Foreskin melanocyte (primary cell): ENCODE measurements at places on chromosomes 3 and 15.
A peak's percentile ranks its signal among the peaks of the same experiment; 100 is the strongest.

DNA sequence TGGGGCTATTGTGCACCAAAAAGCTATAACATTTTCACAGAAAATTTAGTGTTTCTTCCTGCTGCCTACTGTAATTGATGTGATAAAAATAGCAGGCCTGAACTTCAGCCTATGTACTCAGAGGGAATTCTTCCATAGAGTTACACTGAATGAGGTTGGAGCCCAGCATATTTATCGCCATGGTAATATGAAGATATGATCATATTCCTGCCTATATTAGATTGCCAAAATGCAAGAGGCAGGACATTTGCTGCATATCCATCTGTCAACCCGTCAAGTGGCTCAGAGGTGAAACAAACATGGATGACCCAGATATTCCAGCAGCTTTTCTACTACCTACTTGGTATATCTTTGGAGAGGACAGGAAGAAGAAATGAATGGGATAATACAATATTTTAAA is 1150.6 kb downstream of the TBL1XR1 start:
- no peak for DNase-seq

DNA sequence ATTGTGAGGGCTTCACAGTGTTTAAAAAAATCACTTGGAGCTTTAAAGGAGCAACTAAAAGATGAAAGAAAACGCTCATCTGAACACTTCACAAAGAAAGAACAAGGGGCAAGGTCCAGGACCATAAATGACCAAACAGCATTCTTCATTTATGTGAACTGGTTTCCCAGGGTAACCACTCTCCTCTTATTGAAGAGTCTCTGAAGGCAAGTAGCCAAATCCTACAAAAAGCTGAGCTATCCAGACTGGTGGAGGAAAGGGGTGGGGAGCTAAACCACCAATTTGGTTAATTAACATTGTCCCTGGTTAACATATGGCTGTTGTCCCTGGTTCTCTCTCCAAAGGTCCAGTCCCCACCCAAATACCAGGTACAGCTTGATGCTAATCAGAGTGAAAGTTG is 58.1 kb downstream of the OSBPL10 start:
- no peak for DNase-seq

DNA sequence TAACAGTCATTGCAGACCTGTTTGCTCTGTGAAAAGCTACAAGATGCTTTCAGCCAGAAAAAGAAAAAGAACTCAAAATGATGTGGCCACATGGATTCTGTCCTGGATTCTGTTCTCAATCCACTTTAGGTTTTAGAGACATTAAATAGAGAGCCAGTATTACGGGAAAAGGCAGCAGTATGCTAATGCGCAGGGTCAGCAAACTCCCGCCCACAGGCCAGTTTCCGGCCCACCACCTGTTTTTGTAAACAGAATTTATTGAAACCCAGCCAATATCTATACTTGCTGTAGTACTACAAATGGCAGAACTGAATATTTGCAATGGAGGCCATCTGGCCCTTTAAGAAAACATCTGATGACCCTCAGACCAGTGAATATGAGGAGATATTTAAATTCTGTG is 416.1 kb downstream of the ERC2 start:
- no peak for DNase-seq

DNA sequence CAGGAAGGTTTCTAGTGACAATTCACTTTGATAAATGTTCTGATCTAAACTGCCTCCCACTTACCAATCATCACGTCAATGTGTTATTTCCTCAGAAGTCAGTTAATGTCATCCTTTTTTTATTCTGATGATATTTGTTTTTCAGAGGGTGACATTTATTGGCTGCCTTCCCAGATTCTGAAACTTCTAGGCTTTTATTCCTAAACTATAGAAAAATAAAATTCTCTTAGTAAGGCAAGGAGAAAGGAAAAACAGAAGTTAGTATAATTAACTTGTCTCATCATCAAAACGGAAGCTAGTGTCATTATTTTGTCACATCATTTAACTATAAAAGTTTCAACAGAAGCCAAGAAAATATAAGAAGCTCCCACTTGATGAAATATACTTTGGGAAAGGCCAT is 100.0 kb upstream of the C3orf80 start:
- DNase-seq = no peak

DNA sequence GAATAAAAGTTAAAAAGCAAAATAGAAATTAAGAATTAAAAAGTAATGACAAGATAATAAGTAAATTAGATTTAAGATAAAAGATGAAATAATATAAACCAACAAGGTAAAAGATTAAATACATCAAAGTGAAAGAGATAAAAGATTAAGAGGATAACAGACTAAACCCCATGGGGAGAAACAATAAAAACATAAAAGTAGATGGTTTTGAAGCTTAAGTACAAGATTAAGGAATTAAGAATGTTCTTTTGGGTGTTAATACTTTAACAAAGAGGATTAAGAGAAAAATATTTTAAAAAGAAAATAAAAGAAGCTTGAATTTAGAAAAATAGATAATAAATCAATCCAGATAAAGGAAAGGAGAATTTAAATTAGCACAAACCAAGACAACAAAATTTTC is 85.4 kb downstream of the SQOR start:
- no peak for DNase-seq

- no peak for DNase-seq
These were observed 32.6 kb downstream of the EHHADH start for GRCh38 chr3:185221203-185221602.

DNA sequence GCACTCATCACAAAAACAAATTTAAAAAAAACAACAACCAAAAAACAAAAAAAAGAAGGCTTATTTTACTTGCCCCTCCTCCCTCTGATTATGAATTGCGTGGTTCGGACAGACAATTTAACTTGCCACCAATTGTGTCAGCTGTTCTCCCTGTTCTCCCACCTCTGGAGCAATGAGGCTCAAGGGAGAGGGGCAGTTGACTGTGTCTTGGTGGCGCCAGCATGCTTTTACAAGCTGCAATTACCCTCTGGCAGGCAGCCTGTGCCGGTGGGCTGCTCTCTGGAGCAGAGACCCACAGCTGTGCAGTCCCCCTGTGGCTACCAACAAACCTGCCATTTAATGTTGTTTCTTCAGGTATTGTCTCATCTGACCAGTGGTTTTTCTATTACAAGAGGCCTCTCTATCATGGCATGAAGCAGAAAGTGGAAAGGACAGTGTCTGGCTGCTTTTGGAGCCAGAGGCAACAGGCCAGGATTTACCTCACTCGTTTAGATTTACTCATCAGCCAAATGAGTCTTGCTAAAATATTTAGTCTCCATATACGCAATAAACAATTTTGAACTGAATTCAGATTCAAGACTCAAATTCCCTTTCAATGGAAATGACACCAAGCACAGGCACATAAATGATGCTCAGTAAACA is 192.0 kb upstream of the TPRG1 start:
- no peak for DNase-seq

DNA sequence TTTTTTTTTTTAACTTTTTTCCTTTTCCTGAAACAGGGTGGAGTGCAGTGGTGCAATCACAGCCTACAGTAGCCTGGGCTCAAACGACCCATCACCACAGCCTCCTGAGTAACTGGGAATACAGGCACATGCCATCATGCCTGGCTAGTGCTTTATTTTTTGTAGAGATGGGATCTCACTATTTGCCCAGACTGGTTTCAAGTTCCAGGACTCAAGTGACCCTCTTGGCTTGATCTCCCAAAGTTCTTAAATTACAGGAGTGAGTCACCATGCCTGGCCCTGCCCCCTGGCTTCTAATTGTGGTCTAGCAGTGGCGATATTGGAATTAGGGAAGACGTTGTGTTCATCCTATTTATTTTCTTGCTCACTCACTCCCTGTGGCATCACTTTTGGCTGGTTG is 1138.4 kb downstream of the SI start:
- DNase-seq = no peak

DNA sequence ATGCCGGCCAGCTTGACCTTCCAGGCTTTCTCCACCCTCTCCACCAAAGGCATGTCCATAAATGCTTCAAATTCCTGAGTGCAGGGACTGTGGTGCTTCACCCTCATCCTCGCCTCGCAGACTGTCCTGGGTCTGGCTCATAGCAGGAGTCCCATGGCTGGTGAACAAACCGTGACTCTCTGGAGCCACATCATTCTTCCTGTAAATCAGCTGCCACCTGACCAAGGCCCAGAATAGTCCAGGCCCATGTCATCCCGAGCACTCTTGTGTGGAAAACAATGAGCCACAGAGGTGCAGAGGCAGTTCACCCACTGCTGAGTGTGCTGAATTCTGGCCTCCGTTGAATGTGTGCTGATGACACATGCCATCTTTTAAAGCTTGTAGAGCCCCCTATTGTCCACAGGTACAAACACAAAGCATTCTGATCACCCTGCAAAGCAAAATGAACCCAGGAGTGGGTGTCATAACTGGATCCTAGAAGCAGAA is 68.6 kb downstream of the ABHD5 start:
- DNase-seq = no peak

DNA sequence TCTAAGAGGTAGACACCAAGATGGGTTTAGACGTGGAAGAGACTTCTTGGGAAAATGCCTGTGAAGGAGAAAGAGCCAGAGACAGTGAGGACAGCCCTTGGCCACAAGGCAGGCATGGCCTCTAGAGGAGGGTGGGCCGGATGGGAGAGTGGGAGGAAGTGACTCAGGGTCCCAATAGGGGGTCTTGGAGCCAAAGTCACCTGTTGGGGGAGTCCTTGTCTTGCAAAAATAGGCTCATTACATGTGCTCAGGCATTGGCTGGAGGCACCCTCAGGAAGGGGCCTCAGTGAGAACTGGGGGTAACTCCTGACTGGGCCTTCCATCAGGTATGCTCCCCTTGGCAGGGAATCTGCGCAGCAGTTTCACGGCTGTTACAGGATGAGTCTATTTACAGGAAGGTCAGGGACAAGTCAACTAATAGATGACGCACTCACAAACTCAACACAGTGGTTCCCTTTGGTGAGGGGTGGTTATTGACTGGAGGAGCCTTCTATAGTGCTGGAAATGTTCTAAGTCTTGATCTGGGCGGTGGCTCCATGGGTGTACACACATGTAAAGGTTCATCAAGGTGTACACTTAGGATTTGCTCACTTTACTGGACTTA is 259.6 kb downstream of the XXYLT1 start:
- DNase-seq = no peak

GRCh38 chr3:47034868-47035489 is 55.5 kb downstream of the NBEAL2 start:
- no peak for DNase-seq

GRCh38 chr15:62887113-62887570 is 155.4 kb upstream of the TPM1 start:
- DNase-seq = no peak

GRCh38 chr3:31232055-31233025 is 300.4 kb upstream of the STT3B start:
- DNase-seq = no peak

DNA sequence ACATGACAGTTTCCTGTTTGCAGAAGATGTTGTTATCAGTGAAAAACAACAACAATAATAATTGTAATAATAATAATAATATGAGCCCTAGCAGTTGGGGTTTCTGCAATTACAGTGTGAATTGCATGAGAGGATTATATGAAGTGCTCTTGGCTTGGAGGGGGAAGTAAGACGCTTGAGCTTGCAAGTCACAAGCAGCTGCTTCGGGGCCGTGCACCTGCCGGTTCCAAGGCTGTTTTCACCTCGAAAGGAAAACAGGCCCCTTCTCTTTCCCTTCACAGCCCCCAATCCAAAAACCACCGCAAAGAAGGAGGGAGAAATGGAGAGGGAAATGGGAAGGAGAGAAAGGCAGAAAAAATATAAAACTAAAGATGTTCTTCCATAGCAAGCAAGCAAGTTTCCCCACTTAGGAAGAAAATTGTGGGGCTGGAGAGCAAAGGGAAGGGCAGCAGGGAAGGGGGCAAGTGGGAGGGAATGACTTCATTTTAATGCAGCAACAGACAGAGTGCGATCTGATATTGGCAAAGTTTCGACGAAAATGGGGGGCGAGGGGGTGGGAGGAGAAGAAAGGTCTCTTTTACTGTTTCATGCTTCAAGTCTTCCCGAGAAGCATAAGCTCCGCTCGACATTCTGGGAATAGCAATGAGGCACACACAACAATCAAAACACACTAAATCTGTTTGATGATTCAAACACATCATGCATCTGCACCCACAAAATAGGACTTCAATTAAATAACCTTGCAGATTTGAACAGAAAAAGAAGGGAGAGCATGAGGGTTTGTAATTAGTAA is 284.2 kb upstream of the ATP11B start:
- DNase-seq = no peak

GRCh38 chr3:57797701-57798487 is 41.8 kb downstream of the SLMAP start:
- no peak for DNase-seq

- peak; percentile 87 for DNase-seq
These were observed at the start of gene SLC25A26 for GRCh38 chr3:66220602-66221377. TSS of gene SLC25A26 (plus strand) at chr3:66221001. CDS start at chr3:66221095, 94 bp downstream.

DNA sequence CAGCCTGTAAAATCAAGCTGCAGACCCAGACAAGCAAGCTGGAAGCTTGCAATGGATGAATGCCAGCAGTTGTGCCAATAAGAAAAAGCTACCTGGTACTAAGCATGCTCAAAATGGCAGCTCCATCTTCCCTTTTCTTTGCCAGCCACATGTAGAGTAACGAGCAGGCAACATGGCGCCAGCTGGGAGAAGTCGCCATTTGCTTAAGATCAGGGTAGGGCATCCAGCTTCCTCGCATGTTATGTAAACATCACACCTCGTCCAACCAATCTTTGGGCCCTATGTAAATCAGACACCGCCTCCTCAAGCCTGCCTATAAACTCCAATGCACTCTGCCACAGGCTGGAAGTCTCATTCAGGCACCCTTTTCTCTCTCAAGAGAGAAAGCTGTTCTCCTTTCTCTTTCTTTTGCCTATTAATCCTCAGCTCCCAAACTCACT is 973.9 kb downstream of the FHIT start:
- DNase-seq = no peak

- no peak for DNase-seq
These were observed 2.6 kb upstream of the SKOR1 start for GRCh38 chr15:67822537-67823313.

- no peak for DNase-seq
These were observed 193.0 kb upstream of the THRB start for GRCh38 chr3:24687671-24688070.

DNA sequence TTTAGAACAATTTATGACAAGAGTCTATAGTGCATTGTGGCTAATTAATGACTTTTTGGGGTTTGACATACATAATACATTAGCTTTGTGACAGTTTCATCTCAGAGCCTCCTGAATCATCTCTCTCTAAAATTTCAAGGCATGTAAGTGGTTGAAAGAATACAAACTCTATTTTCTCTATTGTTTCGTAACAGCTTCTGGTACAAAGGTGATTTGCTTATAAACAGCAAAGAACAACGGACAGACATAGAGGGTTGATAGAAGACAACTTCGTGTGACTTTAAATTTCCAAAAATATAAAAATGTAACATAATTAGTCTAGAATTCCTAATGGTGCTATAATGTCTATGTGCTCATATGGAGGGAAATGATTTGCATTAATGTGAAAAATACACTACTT is 21.3 kb downstream of the CNTN3 start:
- no peak for DNase-seq
